Substantia nigra (tissue), 51 donors: ENCODE measurements at places on chromosomes 3 and 15.

GRCh38 chr3:177447938-177448337 lies 250.7 kb upstream of the TBL1XR1 start:
- DNase-seq = no peak

GRCh38 chr3:117671722-117672318 lies 962.2 kb downstream of the TUSC7 start:
- DNase-seq = no peak

DNA sequence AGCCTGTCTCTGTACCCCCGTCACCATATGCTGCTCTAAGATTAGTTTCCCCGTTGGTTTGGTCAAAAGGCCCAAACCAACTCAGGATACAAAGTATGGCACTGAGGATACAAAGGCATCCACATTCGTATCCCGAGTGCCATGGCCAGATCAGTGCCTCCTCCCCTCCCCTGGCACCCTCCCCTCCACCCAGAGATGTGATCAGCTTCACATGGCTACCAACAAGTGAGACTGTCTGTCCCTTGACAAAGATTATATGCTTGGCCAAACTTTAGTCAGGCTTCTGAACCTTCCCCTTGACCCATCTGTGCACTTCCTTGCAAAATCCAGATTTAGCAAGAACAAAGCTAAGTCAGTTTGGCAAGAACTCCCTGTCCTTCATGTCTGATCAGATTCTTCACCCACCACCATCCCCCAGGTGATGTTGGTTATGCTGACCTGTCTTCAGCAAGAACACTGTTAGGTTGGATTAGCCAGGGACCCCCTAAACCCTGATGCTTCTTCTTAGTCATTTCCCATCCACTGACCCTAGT lies 61.7 kb downstream of the KLF15 start:
- DNase-seq = no peak

DNA sequence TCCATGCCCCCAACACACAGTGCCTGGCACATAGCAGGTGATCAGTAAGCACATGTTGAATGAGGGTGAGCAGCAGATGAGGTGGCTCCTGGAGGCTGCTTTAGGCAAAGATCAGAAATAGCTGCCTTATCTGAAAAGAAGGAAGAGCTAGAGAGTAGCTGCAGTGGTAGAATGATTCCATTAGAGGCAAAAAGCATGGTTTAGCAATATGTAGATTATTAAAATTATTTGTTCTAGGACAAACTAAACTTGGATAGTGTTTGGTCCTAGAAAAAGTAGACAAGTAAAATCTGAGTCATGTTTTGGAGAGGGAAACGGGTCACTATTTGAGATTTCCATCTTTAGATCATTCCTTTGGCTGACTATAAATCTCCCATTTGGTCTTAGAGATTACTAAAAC lies 32.1 kb downstream of the KIF7 start:
- no peak for DNase-seq

- DNase-seq = no peak
Measured at GRCh38 chr3:42876940-42877720, 1.5 kb upstream of the CYP8B1 start.

- DNase-seq = no peak
Measured at GRCh38 chr15:53472883-53473282, 286.6 kb downstream of the WDR72 start.

DNA sequence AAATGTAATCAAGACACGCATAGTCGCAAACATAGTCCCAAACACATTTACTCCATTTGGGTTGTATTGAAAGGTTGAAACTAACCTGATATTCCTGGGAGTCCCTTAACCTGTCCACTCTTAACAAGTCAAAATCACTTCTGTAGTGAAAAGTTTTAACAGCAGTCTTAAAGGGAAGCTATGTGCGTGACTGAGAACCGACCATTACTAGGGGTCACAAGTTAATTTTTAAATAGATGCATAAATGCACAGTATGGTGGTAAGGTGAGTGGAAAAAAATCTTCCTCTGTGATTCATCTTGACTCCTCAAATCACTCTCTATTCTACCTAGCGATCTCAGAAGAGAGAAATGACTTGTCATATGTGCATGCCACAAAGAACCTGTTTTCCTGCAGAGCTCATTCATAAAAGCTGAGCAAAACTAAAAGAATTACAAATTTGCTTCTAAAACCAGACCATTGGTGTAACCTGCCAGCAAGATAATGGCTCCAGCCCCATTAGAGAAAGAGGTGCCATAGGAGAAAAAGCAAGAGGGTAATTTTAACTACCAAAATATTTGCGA lies 4.8 kb downstream of the GPR15 start:
- no peak for DNase-seq

- no peak for DNase-seq
Measured at GRCh38 chr3:67067251-67067650, 69.1 kb downstream of the KBTBD8 start.

GRCh38 chr15:60406513-60407414 lies 9.0 kb upstream of the ANXA2 start:
- no peak for DNase-seq

GRCh38 chr15:56778761-56779160 lies 45.5 kb upstream of the ZNF280D start:
- no peak for DNase-seq

DNA sequence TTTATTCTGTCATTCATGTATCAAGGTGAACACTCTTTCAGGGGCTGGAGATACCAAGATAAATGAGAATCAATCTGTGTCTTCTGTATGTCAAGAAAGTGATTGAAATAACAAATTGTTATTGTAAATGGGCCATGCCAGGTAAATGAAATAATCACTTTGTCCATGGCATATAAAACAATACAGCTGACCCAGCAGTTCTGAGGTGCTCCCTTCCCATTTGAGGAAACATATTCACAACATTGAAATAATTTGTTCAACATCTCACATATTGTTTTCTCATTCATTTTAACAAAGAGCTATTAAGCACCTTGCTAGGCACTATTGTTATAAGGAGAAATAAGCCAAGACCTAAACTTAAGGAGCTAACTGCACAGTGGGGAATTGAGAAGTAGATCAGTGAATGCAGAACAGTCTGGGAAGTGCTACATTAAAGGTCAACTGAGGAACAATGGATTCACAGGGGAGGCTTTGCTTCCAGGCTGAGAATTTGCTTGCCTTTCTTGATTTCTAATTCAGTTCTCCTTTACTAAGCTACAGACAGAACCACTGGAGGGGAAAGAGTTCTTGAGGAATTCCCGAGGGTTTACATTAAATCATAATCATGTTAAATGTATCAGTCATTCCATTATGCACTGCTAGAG lies 806.3 kb upstream of the ARPP21 start:
- no peak for DNase-seq

DNA sequence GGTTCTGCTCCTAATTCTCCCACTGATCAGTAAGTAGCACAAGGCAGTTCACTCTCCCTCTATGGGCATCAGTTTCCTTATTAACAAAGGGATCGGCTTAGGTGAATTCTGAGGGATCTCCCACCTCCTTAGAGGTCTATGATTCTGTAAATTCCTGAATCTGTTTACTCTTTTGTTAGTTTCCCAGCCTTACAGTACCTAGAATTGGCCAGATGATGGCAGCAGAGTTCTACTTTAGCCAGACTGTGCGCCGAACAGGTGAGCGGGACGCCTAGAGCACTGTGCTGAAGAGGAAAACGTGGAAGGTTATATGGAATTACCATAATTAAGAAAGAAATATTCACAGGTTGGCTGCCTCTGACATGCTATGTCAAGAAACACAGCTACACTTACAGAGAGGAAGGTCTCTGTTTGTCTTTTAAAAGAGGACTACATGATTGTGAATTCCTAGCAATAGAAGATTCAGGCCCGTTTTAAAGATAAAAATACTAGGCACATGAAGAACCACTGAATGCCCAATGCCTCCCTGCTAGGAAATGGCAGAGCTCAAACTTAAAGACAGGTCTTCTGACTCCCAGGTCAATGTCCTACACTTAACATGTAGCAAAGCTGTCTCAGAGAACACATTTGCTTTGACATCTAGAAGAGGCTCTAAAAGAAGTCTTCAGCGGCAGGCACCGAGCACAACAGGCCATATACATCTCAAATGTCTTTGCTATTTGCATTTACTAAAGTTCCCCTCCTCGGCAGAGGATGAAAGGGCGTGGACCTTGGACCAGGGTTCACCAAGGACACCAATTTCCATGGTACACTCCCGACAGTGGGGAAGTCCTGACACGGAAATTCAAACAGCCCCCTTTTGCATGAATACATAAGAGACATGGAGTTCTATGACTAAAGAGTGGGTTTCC lies 259.9 kb downstream of the FGF12 start:
- peak; percentile 4 for DNase-seq

DNA sequence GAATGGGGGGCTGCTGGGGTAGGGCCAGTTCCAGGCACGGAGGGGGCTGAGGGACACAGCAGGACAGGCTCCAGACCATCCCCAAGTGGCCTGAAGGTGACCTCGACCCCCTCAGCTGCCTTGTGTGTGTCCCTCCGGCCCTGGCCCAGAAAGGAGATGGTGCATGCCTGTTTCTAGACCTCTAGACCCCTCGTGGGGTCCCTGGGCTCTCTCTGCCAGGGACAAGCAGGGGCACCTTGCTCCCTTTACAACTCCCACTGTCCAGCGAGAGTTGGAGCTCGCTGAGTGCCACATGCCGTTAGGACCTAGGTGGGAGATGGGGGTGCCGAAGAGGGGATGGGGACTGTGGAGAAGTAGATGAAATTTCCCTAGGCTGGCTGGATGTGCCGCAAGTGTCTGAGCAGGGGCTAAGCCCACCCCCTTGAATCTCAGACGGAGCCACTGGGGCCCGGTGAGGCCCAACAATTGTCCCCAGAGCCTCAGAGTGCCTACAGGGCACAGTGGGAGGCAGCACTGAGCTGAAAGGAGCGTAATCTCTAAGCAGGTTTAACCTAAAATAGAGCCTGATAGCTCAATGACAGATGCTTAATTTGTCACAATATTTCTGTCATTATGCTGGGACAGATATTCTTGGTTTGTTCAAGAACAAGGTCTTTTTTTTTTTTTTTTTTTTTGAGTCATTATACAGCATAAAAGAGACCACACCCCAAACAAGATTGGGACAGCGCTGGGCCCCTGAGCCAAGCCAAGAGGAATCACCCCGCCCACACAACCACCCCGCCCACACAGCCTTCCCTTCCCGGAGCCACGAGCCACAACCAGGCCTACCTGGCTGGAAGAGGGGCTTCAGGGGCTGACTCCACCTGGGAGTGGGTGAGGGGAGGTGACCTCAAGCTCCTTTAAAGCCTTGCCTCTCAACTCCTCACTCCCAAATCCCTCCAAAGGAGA lies 23.6 kb upstream of the KLF13 start:
- no peak for DNase-seq

DNA sequence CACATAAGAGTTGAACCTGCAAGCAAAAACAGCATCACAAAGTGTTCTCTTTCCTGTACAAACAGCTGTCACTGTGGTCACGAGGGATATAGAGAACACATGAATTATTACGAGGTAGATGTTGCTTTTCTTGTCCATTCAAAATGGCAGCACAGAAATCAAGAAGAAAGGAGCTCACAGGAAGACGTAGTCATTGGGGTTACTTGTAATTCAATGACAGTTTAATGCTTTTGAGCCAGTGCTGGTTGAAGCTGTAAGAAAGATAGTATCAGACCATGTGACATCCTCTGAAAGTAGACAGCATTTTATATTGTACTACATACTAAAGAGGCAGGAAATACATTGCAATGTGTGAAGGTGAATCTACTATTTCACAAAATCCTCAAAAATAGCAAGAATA lies 140.4 kb downstream of the ABI3BP start:
- no peak for DNase-seq

DNA sequence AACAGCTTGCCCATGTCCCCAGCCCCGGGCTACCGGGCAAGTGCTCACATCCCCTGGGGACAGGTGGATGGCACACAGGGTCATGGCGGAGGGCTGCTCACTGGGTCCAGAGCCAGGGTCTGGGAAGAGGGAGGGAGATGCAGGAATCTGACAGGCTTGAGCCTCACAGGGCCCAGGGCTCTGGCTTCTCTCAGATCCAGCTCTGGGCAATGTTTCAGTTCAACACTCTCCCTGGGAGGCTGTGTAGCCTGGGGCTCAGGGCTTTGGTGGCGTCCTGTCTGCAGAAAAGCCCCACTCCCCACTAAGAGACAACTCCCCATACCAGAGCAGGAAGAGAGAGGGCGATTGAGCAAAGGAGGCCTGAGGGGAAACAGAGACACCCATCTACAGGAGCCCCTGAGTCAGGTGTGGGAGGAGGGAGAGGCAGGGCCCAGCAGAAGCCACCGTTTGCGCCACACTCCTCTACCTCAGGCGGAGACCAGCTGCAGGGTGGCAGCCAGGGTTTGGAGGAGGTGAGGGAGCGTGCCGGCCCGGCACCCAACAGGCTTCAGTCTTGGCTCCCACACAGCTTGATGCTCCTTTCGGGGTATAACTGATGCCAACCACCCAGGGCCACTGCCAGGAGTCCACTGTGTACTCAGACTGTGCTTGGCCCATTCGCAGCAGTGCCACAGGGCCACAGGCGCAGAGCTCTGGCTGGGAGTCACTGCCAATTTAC lies 16.8 kb upstream of the SRP14 start:
- no peak for DNase-seq

- DNase-seq = no peak
Measured at GRCh38 chr3:154285221-154285620, 39.1 kb downstream of the DHX36 start.

GRCh38 chr3:128173849-128174248 lies 20.6 kb downstream of the EEFSEC start:
- DNase-seq = no peak

DNA sequence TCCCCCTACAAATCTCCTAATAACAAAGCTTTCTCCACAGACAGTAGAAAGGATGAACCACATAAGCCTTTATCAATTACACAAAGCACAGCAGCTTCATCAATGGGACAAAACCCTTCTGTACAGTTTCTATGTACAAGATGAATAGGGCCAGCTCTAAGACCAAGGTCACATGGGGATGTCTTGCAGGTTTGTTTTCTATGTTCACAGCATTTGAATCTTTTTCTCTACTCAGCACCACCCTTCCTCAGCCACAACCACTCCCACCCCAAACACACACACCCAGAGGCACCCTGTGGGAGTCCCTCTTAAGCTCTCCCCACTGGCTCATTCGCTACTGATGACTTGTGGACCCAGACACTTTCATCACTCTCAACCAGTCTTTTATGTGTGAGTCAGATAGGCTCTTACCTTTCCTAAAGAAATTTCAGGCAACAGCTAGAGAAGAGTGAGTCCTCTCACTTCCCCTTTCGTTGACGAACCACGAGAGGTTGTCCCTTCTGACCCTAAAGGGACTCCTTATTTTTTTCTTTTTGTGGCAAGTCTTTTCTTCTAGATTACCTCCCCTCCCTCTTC lies 57.9 kb downstream of the ARHGAP31 start:
- DNase-seq = no peak

DNA sequence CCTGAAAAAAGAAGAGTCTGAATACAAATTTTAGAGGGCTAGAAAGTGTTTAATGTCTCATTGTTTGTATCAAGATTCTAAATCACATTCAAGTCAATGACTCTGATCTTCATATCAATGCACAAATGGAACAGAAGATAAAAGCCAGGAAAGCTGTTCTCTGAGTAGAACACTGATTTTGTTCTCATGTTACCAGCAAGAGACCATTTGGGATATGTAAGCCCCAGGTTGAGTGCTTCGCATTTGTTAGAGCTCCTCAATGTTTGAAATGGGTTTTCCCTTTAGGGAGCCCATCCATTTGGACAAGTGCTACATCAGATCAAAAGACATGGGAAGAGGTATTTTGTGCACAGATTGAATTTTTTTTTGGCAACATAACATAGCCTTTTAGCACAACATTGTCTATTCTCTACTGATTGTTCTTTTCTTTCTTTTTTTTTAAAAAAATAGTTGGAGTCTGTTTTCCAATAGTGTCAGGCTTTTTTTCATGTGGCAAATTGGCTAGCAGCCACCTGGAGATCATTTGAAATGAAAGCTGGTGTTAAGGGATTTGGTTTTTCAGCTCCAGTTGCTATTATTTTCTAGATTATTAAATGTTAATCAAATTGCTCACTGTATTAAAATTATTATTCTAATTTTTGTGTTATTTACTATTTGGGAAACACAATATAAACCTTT lies 74.5 kb upstream of the ZPLD1 start:
- no peak for DNase-seq
